A673 (cell line): ENCODE measurements at places on chromosomes 2 and 18. TPM values are rescaled to one million over a fixed set of nuclear protein-coding genes. Genes with fewer than 3 reads are reported as not detected.

The CNDP1 gene
- total RNA-seq, result not detected in 2 replicates

The STPG4 gene
- total RNA-seq, result 0.37 and 0.75 TPM in 2 replicates

The LIMS4 gene
- total RNA-seq, result 0.75 and 2.3 TPM in 2 replicates

The VWA3B gene
- total RNA-seq, result not detected in 2 replicates

The ADD2 gene
- total RNA-seq, result 5.6 and 6.6 TPM in 2 replicates

The MYO5B gene
- 0.30 TPM in 1 of 2 replicates, not detected in the other for total RNA-seq
